CD4-positive, alpha-beta memory T cell (primary cell): ENCODE measurements at places on chromosomes 1 and 21. TPM values are rescaled to one million over a fixed set of nuclear protein-coding genes. Genes with fewer than 3 reads are reported as not detected.

The OVAAL gene
- polyA plus RNA-seq, result not detected

The AMPD2 gene
- 56.2 TPM for polyA plus RNA-seq

The CFHR1 gene
- polyA plus RNA-seq, result not detected

The ADGRL4 gene
- polyA plus RNA-seq, result not detected

The KIAA0040 gene
- 36.2 TPM for polyA plus RNA-seq

The NCMAP gene
- polyA plus RNA-seq, result 0.12 TPM

The TMIGD3 gene
- polyA plus RNA-seq, result not detected

The TNFRSF1B gene
- polyA plus RNA-seq, result 150 TPM

The OR2M3 gene
- polyA plus RNA-seq, result not detected

The TTC39A gene
- polyA plus RNA-seq, result not detected

The S100A7 gene
- polyA plus RNA-seq, result not detected

The SPATA1 gene
- polyA plus RNA-seq, result not detected

The LDLRAD1 gene
- not detected for polyA plus RNA-seq

The MTARC1 gene
- not detected for polyA plus RNA-seq

The F5 gene
- 1.4 TPM for polyA plus RNA-seq

The HES3 gene
- polyA plus RNA-seq, result not detected

The CRYZ gene
- 55.6 TPM for polyA plus RNA-seq

The CENPS gene
- 14.6 TPM for polyA plus RNA-seq

The CELA2A gene
- not detected for polyA plus RNA-seq

The NDUFS2 gene
- polyA plus RNA-seq, result 90.1 TPM

The TMEM82 gene
- not detected for polyA plus RNA-seq

The NFASC gene
- polyA plus RNA-seq, result not detected

The EDEM3 gene
- polyA plus RNA-seq, result 13.6 TPM

The KIF26B gene
- not detected for polyA plus RNA-seq

The HTR6 gene
- polyA plus RNA-seq, result 1.1 TPM

The IGFN1 gene
- polyA plus RNA-seq, result not detected

The MRPS15 gene
- 67.5 TPM for polyA plus RNA-seq

The SSBP3 gene
- 22.7 TPM for polyA plus RNA-seq

The LIN28A gene
- not detected for polyA plus RNA-seq

The LAPTM5 gene
- 563 TPM for polyA plus RNA-seq

The FCGR1A gene
- polyA plus RNA-seq, result not detected

The FAM3B gene
- not detected for polyA plus RNA-seq

The HES2 gene
- polyA plus RNA-seq, result not detected

The SELENBP1 gene
- polyA plus RNA-seq, result not detected

The LRRC71 gene
- not detected for polyA plus RNA-seq

The FALEC gene
- polyA plus RNA-seq, result not detected
